Heart right ventricle (tissue), 16 donors: ENCODE measurements at places on chromosomes 5 and 9.

DNA sequence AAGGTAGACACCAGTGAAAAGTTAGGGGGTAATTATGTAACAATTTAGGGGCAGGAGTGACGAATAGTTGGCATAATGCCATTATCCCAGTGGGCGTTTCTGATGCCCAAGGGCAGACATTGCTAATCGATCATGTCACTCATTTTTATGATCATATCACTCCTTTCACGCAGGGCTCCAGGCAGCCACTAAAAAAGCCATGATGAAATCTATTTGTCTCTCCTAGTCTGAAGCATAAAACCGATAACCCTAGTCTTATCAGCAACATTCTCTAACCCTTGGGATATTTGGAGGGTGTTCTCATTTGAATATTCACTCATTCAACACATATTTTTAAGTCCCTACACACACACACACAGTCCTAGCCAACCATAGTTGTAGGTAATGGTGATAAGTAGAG, 114.9 kb downstream of the NMUR2 start:
- no peak for DNase-seq

GRCh38 chr9:38668791-38669466, 48.5 kb upstream of the ANKRD18A start:
- DNase-seq, result no peak

- DNase-seq, result no peak
Measured at GRCh38 chr5:151182976-151183375, 25.4 kb upstream of the ANXA6 start.

DNA sequence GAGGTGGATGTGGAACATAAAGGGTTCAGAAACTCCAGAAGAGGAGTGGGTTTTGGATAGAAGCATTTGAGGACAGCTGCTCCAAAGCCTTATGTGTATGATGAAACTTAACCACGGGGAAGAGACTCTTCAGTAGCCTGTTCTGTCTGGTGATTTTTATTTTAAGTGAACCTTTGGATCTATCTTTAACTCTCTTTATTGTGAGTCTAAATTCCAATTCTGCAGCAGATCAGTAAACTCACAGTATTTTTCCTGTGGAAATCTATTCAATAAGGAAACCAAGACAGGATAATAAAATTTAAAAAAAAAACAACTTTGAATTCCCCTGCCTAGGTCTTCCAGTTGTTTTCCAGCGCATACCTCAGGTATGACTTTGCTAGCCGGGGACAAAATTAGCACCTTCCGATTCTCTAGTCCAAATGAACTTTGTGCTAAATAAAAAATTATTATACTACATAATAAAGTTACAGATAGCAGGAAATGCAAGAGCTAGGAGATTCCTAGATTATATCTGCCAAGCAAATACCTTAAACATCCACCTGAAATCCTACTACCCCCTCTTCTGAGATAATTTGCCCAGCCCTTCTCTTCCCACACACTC, 101.9 kb downstream of the NLN start:
- DNase-seq, result no peak

- DNase-seq, result no peak
Measured at GRCh38 chr5:151556806-151557205, 34.3 kb downstream of the FAT2 start.

DNA sequence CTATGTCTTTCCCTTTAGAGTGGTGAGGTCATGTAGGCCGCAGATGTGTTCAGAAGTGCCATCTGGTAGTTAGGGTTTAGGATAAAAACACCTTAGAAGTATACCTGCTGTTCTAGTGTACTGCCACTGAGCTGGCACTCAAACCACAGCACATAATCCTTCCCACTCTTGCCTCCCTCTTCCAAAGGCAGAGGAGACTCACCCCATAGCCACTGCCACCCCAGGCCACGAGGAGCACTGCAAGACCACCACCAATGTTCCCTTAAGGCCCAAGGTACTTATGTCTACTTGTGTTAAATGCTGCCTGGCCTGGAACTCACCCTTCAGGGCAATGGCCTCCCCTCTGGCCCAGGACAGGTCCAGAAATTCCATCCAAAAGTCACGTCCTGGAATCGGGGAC, 379.5 kb upstream of the EDIL3 start:
- DNase-seq, result no peak

GRCh38 chr5:40112875-40113274, 566.8 kb upstream of the PTGER4 start:
- no peak for DNase-seq

- DNase-seq, result peak; percentile 39
Measured at GRCh38 chr5:151318850-151319732, 15.5 kb upstream of the SLC36A3 start.

GRCh38 chr5:2797160-2797559, 45.7 kb upstream of the IRX2 start:
- DNase-seq, result no peak

- DNase-seq, result no peak
Measured at GRCh38 chr5:176721509-176721908, 74.2 kb downstream of the TSPAN17 start.

DNA sequence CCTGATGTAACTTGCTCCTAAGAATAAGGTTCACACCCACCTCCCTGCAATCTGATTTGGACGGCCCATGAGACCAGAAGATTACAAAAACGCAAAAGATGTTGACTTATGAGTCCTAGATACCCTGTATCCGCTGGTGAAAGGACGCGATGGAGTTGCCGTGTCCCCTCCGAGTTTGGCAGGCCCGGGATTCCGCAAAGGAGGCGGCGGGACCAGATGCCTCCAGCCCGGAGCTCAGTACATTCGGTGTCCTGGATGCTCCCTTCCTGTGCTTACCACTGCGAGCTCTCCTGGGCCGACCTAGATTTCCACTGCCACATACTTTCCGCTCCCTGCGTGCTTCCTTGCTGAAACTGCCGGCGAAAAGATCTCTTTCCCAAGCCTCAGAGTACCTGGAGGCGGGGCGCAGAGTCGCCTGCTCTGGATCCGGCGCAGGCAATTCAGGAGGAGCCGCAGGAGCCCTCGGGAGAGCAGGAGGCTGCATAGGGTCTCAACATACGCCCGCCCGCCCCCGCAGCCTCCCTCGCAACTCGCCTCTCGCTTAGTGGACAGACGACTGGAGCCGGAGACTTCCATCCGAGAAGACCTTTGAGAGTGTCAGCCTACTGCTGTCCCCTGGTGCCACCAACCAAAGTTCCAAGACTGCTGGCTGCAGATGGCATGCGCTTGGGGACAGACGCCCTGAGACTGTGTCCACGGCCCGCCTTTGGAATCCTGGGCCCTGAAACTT, 39.8 kb downstream of the ANXA2R start:
- DNase-seq, result no peak

- no peak for DNase-seq
Measured at GRCh38 chr5:65812648-65813047, 90.6 kb downstream of the NLN start.

DNA sequence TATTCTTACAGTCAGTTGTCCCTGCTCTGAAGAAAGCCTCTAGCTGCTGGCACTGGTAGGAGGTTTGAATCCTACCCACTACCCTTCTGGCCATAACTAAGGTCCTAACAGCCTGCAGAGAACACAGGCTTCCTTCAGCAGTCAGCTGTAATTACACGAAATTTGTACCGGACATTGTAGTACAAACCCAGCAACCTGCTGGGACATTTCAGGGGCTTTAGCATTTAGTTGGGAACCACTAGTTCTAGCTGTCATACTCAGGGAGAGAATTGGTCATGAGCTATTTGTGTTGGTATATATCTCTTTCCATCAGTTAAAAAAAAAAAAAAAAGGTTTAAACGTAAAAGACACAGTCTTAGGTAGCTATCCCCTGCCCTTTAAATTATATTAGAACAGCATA, 1070.2 kb upstream of the DMAC1 start:
- DNase-seq, result no peak

DNA sequence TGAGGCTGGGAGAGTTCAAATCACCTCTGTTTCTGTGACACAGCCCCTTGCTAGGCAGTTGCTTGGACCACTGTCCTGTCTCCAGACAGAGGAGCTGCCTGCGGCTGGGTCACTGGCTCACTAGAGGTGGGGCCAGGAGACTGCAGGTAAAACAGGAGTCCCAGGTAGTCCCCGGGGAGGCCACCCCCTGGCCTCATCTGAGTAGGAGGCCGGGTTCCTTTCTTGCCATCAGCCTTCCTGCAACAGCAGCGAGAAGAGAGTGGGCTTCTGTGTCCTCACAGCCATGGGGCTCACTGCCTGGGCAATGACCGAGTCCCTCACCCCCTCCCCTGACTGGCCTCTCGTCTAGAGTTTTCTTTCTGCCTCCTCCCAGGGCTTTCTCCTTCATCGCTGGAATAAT, 197.5 kb downstream of the CDK5RAP2 start:
- DNase-seq, result no peak

DNA sequence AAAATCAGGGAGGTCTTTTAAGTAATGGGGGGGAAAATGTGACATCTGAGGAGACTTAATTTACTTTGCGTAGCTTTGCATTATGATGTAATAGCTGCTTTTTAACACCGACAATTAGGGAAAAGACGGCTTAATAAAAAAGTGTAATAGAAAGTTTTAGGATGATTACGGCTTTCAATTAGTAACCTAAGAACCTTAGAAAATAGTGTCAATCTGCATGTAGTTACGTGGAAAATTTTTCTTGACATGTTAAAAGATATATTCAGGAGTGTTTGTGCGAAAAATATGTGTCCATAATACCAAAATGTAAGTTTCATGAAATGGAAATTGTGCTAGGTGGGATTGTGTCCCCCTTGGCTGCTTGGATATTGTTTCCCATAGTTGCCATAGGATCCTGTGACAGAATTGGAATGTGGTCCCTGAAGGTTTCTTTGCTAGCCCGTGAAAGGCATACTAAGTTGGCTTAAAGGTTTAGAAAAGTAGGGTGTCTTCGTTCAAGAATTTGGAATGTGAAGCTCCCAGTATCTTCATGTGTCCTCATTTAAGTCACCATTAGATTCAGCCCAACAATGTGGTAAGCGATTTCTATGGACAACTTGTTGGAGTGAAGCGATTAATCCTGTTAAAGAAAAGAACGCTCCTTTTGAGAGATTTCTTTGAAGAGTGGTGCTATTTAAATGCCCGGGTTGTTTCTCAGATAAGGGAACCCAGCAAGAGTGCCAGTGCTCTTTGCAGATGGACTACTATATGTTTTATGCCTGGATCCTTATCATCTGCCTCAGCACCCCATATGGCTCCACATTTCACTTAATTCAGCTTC, 2.0 kb downstream of the RGMB start:
- DNase-seq, result no peak

DNA sequence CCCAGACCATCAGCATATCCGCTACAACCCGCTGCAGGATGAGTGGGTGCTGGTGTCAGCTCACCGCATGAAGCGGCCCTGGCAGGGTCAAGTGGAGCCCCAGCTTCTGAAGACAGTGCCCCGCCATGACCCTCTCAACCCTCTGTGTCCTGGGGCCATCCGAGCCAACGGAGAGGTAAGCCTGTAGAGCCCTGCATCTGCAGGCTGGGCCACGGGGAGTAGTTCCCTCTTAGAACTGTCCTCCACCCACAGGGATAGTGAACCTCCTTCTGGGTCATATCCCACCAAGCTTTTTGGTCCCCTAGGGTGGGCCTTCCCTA, 569 bp downstream of the GALT start:
- DNase-seq, result no peak

GRCh38 chr9:113737517-113738271, 138.4 kb upstream of the ZNF618 start:
- DNase-seq, result peak; percentile 42

- DNase-seq, result no peak
Measured at GRCh38 chr9:21817176-21817575, 14.7 kb downstream of the MTAP start.

DNA sequence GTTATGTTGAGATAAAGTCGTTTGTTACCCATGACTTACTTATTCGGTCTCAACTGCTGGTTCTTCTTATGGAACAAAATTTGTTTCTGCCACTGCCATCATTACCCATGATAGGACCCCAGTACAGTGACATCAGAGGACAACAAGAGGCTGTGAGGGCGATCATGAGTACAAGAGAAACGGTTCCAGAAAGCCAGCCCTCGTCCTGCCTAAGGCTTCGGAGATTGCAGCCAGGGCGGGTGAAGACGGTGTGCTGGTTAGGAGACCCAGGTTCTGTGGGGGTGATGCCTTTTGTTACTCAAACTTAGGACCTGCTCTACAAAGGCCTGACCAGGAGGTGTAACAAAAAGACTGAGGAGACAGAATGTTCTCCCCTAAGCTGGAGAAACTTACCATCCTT, 10.9 kb downstream of the FYB1 start:
- no peak for DNase-seq

DNA sequence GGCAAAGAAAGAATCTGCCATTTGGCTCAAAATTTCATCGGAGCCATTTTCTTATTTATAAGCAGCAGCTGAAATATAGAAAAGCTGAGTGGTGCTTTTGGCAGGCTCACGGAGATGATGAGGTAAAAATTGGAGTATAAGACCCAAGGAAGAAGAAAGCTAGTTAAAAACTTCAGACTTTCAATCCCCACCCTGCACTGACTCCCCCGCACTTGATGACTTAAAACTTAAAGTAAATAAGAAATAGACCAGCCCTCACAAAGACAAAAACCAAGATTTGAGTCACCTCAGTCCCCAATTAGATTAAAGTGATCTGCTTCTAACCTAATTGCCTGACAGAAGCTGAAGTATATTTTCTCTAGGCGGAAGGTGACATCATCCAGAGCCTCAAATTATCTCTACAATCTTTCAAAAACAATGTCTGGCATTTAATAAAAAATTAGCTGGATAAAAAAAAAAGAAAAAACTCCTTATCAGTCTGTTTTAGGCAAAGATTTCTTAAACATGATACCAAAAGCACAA, 124.0 kb upstream of the PJA2 start:
- DNase-seq, result no peak

GRCh38 chr5:142803428-142804125, 33.4 kb downstream of the ARHGAP26 start:
- no peak for DNase-seq

DNA sequence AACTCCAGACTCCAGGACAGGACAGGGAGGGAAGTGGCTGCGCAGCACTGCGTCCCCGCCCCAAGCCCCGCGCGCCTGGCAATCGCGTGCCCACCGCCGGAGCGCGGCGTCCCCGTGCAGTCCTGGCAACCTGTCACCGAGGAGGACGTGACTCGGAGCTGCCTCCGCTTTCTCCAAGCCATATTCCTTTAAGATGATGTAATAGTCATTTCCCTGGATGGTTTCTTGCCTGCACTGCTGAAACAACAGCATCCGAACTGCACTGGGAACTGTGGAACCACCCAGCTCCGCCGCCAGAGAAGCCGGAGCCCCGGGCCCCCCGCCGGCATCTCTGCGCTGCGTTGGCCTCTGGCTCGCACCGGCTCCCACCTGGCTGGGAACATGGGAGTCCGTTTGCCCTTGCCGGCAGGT, 34.5 kb downstream of the KCTD16 start:
- DNase-seq, result no peak

DNA sequence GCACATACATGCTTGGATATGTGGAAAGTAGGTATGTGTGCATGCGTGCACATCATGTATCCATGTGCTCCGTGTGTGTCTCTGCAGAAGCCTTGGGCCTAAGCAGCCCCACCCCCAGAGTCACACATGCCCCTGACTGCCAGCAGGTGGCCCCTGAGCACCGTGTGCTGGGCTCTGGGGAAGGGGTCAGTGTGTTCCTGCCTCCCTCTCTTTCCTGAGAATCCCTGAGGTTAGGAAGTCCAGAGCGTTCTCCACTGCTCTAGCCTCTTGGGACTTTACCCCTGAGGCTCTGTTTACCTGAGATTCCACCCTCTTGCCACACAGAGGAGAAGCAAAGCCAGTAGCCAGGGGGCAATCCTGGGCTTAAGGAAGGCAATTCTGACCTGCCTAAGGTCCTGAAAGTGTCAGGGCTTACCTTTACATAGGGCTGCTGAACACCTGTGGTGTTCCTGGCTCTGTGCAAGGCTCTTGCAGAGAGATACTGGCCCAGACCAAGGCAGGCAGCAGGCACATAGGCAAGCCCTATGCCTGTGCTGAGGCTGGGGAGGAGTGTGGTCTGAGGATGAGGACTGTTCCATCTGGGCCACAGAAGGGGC, 207.3 kb downstream of the TMEM38B start:
- DNase-seq, result peak; percentile 29
